HFF-Myc (cell line): ENCODE measurements at places on chromosomes 4 and X.

- DNase-seq: no peak
These were observed 452 bp upstream of the RAI2 start for GRCh38 chrX:17861489-17862011.

- DNase-seq: no peak
These were observed 39.3 kb upstream of the MXD4 start for GRCh38 chr4:2301225-2301642.

DNA sequence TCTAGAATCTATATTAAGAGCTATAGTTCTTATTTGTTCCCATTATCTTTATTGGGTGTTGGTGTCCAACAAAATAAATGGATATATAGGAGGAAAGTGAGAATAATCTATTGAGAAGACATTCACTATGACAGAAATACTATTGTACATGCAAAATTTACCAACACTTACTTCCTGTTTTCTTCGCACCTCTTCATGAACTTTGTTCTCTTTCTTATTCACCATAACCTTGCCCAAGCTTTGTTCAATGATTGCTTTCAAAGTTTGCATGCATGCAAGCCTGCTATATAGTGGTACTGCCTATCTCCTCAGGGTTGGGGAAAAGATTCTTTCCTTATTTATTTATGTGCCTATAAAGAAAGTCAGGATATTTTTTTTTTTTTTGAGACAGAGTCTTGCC is 176.4 kb upstream of the JADE1 start:
- DNase-seq: no peak

GRCh38 chr4:85488416-85488815 is 13.5 kb downstream of the ARHGAP24 start:
- no peak for DNase-seq
